Activated CD4-positive, alpha-beta T cell treated with anti-CD3 and anti-CD28 coated beads for 36 hours (primary cell): ENCODE measurements at places on chromosomes 7 and 10. TPM values are rescaled to one million over a fixed set of nuclear protein-coding genes. Genes with fewer than 3 reads are reported as not detected.
A peak's percentile ranks its signal among the peaks of the same experiment; 100 is the strongest.

The POP7 gene
- total RNA-seq = 46.1 TPM

The PDE1C gene
- not detected for total RNA-seq

The MSS51 gene
- total RNA-seq = 2.4 TPM

The AASS gene
- total RNA-seq = 2.1 TPM

The ITGB8 gene
- total RNA-seq = not detected

The FRMD4A gene
- total RNA-seq = 0.85 TPM

The ELN gene
- not detected for total RNA-seq

GRCh38 chr7:80243425-80243824, 108.8 kb downstream of the GNAI1 start:
- DNase-seq = no peak

DNA sequence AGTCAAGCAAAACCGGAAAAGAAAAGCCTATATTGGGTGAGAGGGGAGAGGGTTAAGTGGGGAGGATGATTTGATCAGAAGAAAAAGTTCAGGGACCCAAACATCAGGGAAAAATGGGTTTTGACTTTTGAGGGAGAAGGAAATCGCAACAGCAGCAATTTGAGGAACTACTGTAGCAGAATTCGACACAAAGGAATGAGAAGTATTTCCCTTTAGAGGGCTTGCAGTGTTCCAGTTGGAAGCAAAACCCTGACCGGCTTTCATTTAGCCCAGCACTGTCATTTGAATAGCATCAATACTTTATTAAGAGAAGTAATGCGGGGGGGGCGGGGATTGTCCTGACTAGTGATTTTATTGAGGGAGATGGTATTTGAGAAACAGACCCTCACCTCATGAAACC, 37.2 kb upstream of the GATA3 start:
- no peak for DNase-seq

DNA sequence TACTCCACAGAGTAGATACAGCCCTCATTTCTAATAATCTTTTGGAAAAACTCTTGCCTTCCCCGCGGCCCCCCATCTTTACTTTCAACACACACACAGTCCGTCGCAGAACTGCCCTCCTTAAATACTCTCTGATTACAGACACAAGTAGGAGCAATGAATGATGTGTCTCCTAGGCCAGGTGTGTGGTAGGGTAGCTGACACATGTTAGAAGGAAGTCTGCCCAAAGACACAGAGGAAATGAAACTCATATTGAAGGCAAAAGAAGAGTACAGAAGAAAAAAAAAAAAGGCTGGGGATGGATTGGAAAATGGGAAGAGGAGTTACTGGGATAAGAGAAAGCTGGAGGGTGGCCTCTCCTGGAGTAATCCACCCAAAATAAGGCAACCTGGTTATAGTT, 14.6 kb downstream of the OPALIN start:
- no peak for DNase-seq

- no peak for DNase-seq
These were observed 680.2 kb downstream of the CCSER2 start for GRCh38 chr10:85008488-85009184.

GRCh38 chr10:29119374-29119773, 169.5 kb upstream of the LYZL1 start:
- peak; percentile 51 for DNase-seq

- DNase-seq = peak; percentile 52
These were observed 67.8 kb upstream of the PDCD4 start for GRCh38 chr10:110803830-110804338.

- DNase-seq = no peak
These were observed 12.8 kb upstream of the HK1 start for GRCh38 chr10:69265521-69265920.

GRCh38 chr10:86072413-86072812, 294.2 kb downstream of the GRID1 start:
- DNase-seq = no peak

GRCh38 chr7:39663263-39663662, 39.9 kb downstream of the RALA start:
- DNase-seq = no peak

- peak; percentile 66 for DNase-seq
These were observed 106.7 kb downstream of the TES start for GRCh38 chr7:116316838-116317628.

DNA sequence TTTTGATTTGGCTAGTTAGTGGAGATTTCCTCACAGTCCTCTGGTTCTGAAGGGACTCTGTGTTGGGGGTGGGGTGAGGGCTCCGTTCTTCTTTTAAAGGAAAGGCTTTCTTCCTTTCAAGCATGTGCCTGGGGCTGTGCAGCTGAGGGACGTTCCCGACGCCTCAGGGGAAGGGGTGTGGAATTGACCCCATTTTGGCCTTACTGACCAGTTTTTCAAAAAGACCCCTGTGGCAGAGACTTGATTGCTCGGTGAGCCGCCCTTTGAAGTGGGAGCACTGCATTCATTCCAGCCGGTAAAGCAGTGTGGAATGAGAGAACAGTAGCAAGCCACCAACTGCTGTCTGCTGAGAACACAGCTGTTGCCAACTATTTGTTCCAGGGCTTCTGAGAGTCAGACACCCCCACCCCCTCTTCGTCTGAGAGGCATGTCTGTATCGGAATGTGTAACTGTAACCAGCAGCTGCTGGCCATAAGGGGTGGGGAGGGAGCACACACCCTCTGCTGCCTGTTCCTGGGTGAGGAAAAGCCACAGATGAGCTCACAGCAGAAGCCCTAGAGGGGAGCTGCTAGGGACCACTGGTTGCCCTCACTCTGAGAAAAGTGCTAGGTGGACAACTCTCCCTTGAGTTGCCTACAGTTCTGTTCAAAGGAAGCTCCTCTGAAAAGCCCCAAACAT, 33.2 kb downstream of the WBP1L start:
- peak; percentile 61 for DNase-seq

- no peak for DNase-seq
These were observed 172.3 kb downstream of the ADAM12 start for GRCh38 chr10:126215746-126216631.

DNA sequence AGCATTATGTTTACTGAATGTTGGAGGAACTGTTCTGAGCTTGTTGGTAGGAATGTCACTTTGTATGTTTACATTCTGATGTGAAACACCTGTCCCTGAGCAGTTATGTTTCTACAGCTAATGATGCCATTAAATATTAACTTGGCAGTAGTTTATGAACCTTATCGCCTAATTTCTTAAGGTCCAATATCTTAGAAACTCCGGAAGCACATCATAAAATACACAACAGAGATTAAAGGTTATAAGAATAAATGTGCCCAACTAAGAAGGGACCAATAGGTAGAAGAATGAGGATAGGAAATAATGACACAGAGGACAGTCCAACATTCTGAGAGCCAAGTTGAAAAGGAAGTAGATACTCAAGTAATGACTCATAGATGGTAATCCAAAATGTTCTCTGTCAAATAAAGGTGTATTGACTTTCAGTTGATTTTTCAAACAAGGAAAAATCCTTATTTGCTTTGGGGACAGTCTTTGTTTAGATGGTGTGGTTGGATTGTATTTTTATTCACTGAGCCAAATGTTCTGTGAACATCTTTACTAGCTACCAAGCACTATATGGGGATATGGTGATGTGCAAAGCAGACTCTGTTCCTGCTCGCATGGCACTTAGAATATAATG, 31.9 kb downstream of the LCOR start:
- DNase-seq = no peak

DNA sequence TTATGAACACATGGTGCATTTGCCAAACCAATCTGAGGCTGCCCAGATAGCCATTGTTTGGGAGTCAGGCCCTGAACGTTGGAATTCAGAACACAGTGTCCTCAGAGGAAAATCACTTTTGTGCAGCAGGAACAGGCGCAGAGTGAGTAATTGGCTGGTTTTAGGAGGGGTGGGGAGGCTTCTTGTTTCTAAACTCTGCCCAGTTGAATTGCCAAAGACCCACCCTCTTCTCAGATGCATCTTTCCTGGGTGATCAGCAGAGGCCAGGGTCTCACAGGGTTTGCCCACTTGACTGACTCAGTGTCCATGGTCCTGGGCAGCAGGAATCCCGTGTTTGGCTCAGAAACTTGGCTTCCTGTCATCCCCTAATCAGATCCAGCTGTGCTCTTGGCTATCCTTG, 24.3 kb downstream of the PRLHR start:
- no peak for DNase-seq

DNA sequence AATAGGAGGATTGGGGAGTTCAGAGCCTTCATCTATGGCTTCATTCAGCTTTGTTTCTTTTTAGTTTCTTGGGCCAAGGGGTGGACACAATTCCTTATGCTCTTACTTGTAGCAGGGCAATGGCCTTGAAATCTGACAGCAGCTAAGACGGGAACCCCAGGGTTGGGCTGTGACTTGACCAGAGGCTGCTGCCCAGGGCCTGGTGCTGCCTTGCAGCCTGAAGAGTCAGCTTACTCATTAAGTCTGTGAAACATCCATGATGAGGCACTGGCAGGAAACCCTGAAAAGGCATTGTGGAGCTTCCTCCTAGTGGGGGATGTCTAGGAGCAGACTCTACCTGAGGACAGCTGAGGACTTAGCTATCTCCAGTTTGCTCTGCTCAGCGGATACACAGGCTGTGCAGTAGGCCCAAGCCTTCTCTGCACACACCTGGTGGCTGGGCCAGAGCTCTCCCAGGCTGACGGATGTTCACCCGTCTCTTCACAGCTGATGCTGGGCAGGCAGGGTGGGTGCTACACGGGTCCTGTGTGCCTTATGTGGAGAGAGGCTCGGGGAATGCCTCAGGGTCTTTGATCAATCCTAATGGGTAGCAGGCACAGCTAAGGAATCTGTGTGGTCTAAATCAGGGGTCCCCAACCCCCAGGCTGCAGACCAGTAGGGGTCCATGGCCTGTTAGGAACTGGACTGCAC, 17.8 kb downstream of the CXCL12 start:
- no peak for DNase-seq

DNA sequence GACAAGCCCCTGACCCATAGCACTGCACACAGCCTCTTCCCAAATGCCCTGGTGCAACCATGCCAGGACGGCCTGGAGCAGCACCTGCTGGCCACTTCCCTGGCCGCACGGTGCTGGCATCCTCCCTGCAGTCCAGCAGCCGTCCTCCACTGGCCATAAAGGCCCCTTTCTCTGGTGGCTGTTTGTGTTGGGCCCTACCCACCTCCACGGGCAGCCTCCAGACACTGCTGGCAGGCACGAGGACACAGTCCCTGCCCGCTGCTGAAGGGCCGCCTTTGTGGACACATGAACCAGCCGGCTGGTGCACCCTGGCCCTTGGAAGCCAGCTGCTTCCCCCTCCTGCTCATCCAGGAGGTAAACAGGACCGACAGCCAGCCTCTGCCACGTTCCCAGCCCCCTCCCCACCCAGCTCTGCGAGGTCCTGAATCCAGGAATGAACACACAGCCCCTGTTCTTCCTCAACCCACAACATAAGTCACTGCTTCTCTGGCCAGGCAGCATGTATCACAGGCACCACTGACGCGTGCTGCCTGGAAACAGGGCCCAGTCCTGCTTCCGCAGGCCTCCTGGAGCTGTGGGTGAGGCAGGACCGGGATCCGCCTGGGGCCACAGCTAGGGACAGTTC, 43.8 kb downstream of the SPOCK2 start:
- DNase-seq = no peak

DNA sequence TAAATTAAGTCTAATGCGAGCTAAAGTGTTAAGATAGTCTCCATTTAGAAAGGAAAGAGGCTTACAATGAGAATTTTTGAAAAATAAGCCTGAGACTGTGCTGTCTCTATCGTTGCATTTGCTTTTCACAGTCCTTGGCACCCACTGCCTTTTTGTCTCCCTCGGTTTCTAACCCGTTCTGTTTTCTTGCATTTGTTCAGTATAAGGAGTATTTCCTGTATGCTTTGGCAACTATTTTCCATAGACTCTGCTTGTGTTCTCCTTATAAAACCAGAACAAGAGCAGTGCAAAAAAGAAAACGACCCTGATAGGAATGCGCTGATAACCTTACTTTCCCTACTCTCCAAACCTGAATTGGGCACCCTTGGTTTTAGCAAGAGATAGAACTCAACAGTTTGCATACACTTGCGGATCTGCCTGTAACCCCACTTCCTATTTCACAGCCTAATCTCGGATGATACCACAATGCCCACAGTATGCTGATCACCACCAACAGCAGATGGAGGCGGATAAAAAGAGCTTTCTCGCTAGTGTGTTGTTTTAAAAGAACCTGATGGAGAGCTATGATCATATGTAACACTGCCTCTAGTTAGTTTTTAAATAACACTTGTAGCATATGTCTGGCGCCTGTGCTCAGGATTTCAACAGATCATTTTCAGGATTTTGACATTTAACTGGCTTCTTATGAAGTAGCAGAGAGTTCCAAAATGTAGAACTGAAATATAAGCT, 1.6 kb upstream of the ARHGAP12 start:
- peak; percentile 35 for DNase-seq

DNA sequence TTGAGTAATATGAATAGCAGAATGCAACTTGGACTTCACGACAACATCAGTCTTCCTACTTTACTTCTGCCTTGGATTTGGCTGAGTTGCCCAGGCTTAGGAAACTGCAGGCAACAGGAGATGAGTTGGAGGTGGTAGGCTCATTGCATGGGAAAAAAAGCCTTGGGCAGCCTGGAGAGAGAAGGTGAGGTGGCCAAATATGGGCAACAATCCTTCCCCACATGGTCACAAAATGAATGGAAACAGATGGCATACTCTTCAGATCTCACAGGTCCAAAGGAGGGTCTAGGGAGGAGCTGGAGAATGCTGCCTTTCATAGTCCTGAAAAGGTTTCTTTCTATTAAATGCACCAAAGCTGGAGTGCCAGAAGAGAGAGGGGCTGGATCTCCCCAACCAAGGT, 128.6 kb upstream of the AOAH start:
- no peak for DNase-seq

- DNase-seq = no peak
These were observed 12.4 kb upstream of the ACTA2 start for GRCh38 chr10:88964869-88965415.

- DNase-seq = no peak
These were observed 259.4 kb downstream of the PARD3 start for GRCh38 chr10:34555653-34556052.

- DNase-seq = no peak
These were observed 8.7 kb downstream of the SEMA3E start for GRCh38 chr7:83640240-83640639.

DNA sequence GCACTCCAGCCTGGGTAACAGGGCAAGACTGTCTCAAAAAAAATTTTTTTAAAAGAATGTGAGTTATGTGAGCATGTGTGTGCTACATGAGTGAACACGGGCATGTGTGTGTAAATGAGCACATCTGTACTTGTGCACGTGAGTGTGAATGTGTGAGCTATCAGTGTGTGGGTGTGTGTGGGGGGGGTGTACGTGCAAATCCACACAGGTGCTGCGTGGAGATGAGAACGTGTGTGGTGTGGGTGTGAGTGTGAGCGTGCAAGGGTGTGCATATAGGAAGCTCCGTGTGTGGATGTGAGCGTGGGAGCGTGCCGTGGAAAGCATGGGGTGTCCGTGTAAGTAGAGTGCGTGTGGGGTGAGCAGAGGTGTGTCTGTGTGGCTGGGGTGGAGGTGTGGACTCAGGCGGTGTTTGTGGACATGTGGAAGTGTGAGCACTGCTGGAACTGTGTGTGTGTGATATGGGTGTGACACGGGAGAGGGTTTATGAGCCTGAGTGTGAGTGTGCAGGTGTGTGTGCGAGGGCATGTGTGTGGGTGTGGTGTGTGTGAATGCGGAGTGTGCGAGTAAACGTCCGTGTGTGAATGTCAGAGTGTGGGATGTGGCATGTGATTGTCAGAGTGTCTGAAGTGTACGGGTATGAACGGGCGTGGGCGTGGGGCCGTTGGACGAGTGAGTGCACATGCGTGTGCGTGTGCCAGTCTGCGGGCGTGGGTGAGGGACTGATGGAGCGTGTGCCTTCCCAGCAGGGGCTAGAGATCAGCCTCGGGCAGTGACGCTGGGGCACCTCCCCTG, 45.9 kb upstream of the TNRC18 start:
- DNase-seq = no peak

- no peak for DNase-seq
These were observed 249.6 kb downstream of the ELFN1 start for GRCh38 chr7:1919539-1920265.
